ENCODE measurements at places on chromosomes 2 and 18.

GRCh38 chr18:37084912-37085311 is 256.0 kb downstream of the KIAA1328 start:
- no peak for DNase-seq

DNA sequence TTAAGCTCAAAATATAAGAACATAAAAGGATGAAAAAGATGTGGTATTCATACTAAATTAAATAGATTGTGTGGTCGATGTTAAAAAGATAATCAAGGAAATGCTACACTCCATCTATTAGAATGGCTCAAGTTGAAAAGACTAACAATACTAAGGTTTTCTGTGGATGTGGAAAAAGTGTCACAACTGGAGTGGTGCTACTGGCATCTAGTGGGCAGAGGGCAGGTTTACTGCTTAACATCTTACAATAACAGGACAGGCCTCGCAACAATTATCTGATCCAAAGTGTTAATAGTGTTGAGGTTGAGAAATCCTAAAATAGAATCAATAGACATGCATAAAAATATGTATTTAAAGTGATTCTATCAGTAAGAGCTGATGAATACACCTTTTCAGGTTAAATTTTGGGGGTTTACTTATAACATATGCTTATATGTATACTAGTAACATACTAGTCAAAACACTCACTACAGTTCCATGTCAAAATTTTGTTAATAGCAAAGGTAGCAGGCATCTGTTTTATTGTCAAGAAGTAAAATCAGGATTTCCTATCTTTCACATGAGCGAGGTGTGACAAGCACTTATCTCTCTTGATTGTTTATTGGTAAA is 91.5 kb upstream of the TMEFF2 start:
- DNase-seq: no peak

DNA sequence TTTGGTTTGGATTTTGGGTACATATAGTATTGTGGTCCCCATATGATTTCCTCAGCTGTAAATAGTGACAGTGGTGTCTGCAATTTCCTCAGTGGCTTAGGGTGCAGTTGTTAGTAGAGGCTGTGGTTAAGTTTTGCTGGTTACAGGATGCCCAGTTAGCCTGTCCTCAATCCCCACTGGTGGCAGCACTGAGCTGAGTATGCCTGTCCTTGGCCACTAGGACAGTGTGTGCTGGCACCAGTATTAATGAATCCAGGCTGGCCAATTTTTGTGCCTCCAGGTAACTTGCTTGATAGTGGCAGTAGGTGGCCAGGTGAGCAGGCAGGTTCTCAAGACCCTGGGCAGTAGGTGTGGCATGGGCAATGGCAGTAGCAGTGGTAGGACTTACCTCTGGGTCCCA is 973.1 kb downstream of the TMEM182 start:
- DNase-seq: no peak

GRCh38 chr2:33213648-33214047 is 262.8 kb upstream of the RASGRP3 start:
- no peak for DNase-seq

- DNase-seq: no peak
Observed at GRCh38 chr18:24972577-24972976, 379.4 kb downstream of the ZNF521 start.

- no peak for DNase-seq
Observed at GRCh38 chr2:29259221-29259620, 144.0 kb downstream of the CLIP4 start.

DNA sequence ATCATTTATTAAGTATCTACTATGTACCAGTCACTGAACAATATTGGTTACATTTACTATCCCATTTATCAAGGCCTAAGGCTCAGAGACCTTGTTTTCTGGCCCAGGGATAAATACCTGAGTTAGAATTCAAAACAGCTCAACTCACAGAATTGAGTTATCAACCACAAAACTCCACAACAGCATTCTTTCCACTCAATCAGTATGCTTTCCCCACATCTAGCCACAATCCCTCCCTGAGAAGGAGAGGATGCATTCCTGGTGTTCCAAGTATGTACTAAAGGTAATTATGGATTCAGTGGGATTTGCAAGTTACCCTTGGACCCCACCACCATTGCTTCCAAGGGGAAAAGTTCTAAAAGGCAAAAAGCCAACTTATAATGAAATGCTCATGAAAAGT is 104.2 kb upstream of the PID1 start:
- DNase-seq: no peak

GRCh38 chr2:68745006-68745405 is 10.4 kb downstream of the ARHGAP25 start:
- DNase-seq: no peak

GRCh38 chr2:170567429-170567828 is 147.7 kb upstream of the SP5 start:
- DNase-seq: no peak

GRCh38 chr2:80378-80777 is 34.1 kb upstream of the FAM110C start:
- no peak for DNase-seq

DNA sequence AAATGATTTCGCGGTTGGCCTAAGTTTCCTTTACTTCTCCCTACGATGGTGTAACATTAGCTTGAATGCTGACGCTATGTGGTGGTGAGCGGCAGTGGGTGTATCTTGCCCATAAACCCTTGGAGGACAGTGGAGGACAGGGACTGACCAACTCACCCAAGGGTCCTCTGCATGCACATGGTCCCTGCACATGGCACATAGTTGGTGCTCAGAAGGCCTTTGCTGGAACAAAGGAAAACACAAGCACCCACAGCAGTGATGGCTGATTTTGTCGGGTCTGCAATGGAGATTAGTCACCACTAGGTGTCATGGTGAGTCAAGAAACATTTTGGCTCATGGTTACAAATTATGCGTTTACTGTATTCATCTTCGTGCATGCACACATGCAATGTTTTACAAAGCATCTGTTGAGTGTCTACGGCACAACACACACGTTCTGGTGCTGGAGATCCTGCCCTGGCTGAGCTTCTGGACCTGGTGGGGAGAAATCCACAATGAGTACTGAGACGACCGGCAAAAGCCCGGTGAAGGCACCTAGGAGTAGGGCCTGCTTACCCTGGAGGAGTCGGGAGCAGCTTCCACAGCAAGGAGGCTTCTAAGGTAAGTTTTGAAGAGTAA is 44.0 kb downstream of the PDCL3 start:
- DNase-seq: no peak

DNA sequence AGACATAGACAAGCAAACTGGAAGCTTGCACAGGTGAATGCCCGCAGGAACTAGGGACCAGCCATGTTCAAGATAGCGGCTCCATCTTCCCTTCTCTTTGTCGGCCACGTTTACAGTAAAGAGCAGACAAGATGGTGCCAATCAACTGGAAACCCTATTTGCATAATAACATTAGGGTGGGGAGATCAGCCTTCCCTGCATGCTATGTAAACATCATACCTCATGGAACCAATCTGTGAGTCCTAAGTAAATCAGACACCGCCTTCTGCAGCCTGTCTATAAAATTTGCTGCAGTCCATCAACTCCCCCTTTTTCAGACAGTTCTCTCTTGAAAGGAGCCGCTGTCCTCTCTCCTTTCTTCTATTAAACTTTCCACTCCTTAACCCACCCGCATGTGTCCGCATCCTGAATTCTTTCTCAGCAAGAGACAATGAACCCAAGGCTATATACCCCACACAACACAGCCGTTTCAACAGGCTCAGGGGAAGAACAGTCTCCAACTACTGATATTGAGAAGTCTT is 384.4 kb downstream of the EIPR1 start:
- no peak for DNase-seq

DNA sequence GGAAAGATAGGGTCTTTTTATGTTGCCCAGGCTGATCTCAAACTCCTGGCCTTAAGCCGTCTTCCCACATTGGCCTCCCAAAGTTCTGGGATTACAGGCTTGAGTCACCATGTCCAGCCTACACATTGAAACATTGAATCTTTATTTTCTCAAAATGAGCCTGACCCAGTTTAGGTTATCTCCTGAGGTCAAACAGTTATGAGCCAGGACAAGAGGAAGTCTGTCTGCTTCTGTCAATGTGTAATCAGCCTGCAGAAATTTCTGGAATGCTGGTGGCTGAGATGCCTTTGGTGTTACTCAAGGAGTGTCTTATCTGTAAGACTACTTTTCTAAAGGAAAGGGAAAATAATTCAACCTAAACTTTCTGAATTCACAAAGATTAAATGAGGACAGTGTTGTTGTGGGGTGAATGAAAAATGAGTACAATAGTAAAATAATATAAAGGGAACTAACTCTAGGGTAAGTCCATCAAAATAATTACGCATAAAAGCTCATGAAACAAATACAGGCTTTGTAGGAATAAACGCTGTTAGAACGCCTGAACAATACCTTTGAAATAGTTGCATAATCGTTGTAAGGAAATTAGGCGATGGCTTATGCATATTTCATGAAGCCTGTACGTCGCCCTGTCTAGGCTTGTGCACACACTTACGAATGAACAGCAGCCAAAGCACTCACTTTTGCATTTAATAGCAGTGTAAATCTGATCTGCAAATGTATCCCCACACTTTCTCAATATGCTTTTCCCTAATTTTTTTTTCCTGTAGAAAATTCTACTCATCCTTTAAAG is 260.8 kb downstream of the RDH14 start:
- no peak for DNase-seq

GRCh38 chr2:100413571-100413970 is 3.9 kb downstream of the CHST10 start:
- DNase-seq: no peak

DNA sequence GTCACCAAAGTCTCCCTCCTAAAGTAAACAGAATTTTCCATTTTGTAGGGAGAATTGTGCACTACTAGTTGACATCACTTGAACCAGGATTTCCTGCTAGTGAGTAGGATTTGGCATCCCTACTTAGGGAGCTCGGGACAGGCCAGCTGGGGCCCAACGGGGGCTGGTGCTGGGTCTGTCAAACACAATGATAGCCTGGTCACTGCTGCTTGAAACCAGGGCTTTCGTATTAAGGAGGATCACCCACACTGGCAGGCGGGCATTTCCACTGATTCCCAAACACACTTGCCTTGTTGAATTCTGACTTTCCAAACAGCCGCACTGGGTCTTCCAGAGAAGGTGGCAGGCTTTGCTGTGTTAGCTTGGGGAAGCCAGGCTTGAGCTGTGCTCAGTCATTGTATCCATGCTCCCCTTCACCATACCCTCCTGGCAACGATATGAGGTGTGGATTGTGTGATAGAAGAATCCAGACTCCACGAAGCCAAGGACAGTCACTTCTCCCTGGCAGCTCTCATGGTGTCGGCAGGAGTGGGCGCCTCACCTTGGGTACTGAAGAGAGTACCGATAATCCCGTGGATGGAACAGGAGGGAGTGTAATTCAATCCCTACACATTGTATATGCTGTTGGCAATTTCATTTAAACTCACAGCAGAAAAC is 7.5 kb downstream of the GDF7 start:
- DNase-seq: no peak

DNA sequence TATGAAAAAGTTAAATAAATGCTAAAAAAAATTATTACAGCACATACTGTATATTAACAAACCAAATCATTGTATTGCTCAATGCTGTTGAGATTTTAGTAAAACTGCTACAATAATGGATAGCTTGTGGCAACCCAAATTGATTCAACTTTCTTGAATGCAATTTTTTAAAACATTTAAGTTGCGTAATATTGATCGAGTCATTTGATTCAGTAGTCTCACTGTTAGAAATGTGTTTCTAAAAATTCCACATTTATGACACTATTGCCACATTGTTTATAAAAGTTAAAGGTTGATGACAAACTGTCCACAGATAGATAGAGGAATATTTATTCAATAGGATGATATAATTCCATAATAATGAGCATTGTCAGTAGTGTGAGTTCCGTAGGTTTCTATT is 640.7 kb upstream of the CRIM1 start:
- DNase-seq: no peak

- DNase-seq: no peak
Observed at GRCh38 chr2:187360286-187360685, 87.8 kb downstream of the CALCRL start.

GRCh38 chr2:30136764-30137444 is 9.9 kb upstream of the YPEL5 start:
- no peak for DNase-seq

DNA sequence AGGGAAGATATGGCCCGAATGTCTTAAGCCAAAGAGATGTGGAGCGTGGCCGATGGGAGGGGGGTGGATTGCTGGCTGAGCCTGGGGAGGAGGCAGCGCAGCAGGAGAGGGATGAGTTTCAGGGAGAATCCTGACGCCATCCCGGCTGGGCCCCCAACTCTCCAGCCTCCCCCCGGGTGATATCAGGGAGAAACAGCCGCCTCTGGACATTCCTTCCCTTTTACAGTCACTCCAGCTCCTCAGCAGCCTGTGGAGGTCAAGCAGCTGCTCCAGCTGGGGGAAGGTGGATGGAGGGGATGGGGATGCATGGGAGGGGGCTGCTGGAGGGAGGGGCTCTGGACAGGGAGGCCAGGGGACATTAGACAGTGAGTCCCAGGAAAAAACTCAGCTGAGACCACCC is 9.5 kb upstream of the DES start:
- DNase-seq: no peak

GRCh38 chr2:15279201-15279876 is 281.8 kb downstream of the NBAS start:
- DNase-seq: no peak

- peak; percentile 91 for DNase-seq
Observed at GRCh38 chr2:57882895-57883515, 163.6 kb upstream of the VRK2 start.

DNA sequence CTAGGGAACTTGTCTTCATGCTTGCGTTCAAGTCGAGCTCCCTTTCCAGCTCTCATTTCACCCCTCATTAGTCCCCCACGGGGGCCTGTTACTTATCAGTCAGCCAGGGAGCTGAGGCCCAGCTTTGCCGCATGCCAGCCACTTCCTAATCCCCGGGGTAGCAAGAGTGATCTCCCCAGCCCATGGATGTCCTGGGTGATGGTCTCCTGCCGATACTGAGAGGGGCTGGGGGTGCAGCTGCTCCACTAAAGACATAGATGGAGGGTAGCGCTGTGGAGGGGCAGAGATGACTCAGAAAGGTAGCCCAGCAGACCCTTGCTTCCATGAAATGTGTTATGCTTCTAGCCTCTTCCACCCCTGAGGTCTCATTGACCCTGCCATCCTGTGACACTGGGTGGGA is 314.0 kb upstream of the EPAS1 start:
- no peak for DNase-seq

GRCh38 chr2:165176780-165177179 is 27.1 kb downstream of the SCN3A start:
- DNase-seq: no peak

DNA sequence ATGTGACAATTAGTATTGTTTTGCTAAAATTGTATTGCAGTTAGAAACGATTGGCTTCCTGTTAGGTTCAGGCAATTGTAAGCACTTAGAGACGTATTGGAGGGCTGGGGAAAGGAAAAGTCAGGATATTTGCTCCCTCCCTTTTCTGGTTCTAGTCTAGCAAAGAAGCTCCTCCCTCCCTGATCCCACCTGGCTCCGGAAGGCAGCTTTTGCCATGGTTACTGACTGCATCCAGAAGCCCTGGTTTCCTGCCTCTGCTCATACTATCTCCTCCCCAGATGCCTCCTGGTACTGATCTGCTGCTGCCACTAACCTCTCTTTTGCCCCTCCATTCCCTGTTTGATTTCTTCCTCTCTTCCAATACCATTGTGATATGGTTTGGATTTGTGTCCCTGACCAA is 275.9 kb downstream of the MREG start:
- DNase-seq: no peak
